SK-N-SH (cell line): ENCODE measurements at places on chromosomes 1 and 21.
A peak's percentile ranks its signal among the peaks of the same experiment; 100 is the strongest.

DNA sequence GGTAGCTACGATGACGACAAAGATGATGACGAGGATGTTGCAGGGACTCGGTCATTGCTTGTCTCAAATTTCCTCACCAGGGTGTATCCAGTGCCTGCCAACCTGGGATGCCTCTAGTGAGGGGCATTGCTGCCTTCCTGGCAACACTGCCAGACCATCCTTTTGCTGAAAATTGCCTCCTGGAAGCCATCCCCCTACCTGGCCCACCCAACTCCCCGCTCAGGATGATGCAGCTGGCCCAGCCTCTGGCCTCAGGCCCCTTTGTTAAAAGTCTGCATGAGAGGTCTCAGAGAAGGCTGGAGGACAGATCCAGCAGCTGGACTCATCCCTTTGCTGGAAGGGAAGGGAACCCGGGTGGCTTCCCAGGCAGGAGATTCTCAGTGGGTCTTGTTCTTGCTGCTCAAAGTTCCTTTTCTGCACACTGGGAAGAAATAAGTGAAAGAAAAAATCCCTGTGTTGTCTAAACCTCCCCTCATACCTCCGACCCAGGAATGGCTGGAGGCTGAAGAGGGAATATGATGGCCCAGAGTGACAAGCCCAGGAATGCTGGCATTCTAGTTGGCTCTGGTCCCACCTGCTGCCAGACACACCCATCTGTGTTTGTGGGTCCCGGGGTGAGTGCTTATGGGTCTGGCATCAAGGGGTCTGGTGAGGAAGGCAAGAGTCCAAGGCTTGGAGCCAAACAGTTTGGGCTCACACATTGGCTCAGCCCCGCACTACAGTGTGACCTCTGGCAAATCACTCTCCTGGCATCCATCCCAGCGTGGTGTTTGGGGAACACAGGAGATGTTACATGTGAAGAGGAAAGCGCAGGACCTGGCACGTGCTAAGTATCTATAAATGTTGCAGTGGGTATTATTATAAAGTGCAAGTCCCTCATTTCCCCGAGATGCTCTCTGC lies 6.7 kb upstream of the FNDC5 start:
- DNase-seq, result peak; percentile 53

GRCh38 chr1:191022856-191023255 lies 545.2 kb upstream of the BRINP3 start:
- no peak for DNase-seq

GRCh38 chr1:29703596-29704370 lies 467.5 kb downstream of the PTPRU start:
- DNase-seq, result peak; percentile 81

DNA sequence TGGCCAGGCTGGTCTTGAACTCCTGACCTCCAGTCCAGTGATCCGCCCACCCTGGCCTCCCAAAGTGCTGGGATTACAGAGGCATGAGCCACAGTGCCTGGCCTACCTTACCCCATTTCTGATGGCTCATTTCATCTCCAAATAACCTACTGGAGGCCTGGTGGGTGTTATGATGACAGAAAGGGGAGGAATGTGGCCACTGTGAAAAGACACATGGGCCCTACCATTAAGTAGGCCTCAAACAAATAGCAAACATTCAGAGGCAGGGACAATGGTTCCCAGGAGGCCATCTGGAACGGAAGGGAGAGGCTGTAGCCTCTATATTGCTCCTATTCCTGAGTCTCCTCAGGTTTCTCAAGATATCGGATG lies 932 bp upstream of the FCRLA start:
- DNase-seq, result no peak

- DNase-seq, result no peak
Measured at GRCh38 chr21:35525443-35525842, 476.3 kb upstream of the RUNX1 start.

- DNase-seq, result no peak
Measured at GRCh38 chr1:81217058-81217457, 583.7 kb upstream of the ADGRL2 start.

DNA sequence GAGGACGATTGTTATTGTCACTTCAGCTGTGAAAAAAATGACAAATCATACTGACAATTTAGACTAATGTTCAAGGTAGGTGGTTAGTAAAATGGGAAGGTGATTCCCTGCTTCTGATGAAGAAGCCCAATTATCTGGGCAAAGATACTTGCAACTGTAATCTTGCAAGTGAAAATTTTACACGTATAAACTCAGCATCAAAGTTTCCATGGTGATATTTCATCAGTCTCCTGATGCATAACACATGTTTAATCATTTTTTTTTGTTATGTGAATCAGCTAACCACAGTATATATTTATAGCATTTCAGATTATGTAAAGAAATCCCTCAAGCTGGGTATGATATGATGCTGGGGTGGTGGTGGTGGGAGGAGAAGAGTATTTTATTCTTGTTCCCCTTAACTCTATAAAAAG lies 16.4 kb upstream of the KCNK1 start:
- no peak for DNase-seq

GRCh38 chr1:155964193-155964592 lies 14.2 kb downstream of the ARHGEF2 start:
- DNase-seq, result no peak

- DNase-seq, result no peak
Measured at GRCh38 chr21:31647650-31648049, 11.8 kb upstream of the SOD1 start.

DNA sequence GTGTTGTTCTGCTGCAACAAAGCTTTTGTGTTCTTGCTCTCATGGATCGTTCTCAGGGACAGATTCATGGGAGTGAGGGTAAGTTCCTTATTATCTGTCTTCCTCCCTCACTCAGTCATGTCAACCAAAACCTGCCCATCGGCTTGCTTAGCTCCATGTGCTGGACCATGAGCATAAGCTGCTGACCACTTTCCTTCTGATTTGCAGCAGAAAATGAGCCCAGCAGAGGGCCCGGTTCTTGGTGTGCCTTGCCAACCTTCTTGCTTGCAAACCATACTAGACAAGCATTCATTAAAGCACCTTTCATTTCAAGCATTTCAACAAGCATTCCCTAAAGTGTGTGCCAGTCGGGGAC lies 64.0 kb upstream of the COA6 start:
- no peak for DNase-seq

- peak; percentile 21 for DNase-seq
Measured at GRCh38 chr1:15431571-15431948, 6.7 kb upstream of the CTRC start.

- no peak for DNase-seq
Measured at GRCh38 chr1:221415651-221416050, 326.2 kb downstream of the DUSP10 start.

GRCh38 chr1:231814521-231814920 lies 187.9 kb downstream of the DISC1 start:
- DNase-seq, result no peak

DNA sequence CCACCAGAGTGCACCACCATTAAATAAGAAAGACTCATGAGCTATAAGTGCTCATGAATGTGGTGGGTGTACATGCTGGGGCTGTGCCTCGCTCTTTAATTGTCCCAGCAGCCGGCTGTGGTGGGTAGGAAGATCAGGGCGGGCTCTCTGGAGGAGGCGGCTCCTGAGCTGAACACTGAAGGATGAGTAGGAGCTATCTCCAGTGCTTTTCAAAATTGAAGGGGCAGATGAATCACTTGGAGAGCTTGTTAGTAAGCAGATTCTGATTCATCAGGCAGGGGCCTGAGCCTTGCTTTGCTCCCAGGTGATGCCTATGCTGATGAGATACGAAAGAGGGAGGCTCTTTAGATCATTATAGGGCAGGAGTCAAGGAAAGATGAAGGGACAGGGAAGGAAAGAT lies 54.1 kb downstream of the ETS2 start:
- DNase-seq, result no peak

- no peak for DNase-seq
Measured at GRCh38 chr1:8523666-8524206, 205.8 kb downstream of the SLC45A1 start.

DNA sequence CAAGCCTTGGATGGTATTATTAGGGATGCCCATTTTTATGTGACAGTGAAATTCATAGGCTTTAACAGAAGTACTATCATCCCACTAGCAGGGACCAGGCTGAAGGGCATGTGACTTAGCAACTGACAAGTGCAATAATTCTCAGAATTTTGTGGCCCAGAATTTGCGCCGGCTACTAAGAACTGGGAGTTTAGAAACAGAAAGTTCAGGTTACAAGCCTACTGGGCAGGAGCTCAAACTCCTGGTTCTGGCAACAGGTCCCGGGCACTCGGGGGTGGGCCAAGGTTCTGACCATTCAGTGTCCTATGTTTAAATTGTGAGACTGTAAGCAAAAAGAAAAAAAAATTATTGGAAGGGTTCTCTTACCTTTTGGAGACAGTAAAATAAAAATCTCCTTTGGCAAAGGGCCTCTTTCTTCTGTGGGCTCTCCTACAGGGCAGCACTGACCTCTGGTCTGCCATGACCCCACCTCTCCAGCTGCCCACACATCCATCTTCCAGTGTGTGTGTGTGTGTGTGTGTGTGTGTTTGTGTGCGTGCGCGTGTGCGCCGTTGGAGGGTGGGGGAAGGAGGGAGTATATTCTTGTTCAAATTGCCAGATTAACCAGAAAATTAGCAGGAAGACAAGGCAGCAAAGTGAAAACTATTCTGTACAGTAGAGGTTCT lies 26.1 kb downstream of the IRF2BP2 start:
- DNase-seq, result no peak

DNA sequence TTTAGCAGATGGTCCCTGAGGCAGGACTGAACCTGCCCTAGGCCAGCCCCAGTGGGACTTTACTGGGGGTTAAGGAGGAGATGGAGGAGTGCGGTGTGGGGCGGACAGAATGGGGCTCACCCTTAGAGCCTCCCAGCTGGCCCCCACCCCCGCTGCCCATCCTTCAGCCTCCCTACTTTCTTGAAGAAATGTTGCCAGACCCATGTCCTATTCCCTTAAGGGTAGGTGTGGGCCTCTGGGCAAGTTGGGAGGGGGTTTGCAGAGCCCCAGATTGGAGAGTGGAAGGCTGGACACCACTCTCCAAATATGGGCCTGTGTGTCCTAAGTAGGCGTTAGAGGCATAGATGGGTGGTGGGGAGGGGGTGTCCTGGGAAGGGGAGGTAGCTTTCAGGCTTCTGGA lies 19.2 kb upstream of the EPS8L3 start:
- DNase-seq, result no peak

- DNase-seq, result no peak
Measured at GRCh38 chr1:168725831-168726230, 3.2 kb downstream of the DPT start.

DNA sequence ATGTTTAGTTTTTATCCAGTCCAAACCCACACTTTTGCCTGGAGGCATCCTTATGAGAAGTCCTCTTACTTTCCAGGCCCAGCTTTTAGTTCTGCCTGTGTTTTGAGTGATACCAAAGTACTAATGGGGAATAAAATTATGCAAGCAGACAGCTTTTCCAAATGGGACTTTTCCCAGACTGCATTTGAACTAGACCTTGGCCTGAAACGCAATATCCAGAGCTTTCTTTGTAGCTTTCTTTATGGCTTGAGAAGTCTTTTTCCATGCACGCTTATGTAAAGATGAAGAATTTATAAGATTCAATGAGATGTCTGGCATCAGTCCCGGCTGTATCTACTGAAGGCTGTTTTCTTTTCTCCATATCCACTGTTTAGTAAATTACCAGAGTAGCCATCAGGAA lies 236.6 kb upstream of the RAB4A start:
- DNase-seq, result no peak

GRCh38 chr1:43812579-43812978 lies 105.2 kb downstream of the ST3GAL3 start:
- no peak for DNase-seq

DNA sequence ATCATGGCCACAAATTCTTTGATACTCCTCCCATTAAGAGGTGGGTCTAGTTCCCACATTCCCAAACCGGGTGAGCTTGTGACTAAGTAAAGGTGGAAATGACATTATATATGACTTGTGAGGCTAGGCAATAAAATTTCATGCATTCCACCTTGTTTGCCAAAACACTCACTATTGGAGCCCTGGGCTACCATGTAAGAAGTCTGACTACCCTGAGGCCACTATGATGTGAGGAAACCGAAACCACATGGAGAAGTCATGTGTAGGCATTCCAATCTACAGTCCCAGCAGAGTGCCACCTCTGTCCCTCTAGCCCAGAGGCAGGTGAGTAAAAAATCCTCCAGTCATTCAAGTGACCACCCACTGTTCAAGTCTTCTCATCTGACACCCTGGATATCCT lies 17.9 kb upstream of the SMG7 start:
- DNase-seq, result no peak
